ENCODE measurements at places on chromosomes 7 and 10.

GRCh38 chr7:147151661-147152060, 1035.1 kb downstream of the CNTNAP2 start:
- no peak for DNase-seq

- DNase-seq, result no peak
Measured at GRCh38 chr10:61481597-61481996, 28.4 kb upstream of the TMEM26 start.

GRCh38 chr10:120328647-120329046, 128.4 kb upstream of the PLPP4 start:
- DNase-seq, result no peak

- DNase-seq, result no peak
Measured at GRCh38 chr7:19439517-19439916, 269.3 kb downstream of the POLR1F start.

DNA sequence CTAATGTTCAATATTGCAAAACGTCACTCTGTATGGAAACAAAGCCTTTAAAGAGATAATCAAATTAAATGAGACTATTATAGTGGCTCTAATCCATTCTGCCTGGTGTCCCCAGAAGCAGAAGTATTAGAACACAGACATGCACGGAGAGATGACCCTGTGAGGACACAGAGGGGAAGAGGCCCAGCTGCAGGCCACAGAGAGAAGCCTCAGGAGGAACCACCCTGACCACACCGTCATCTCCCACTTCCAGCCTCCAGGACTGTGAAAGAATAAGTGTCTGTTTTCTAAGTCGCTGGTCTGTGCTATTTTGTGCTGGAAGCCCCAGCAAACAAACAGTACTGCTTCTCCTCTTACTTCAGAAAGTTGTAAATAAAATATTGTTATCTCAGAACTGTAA, 283.5 kb upstream of the ADARB2 start:
- no peak for DNase-seq

DNA sequence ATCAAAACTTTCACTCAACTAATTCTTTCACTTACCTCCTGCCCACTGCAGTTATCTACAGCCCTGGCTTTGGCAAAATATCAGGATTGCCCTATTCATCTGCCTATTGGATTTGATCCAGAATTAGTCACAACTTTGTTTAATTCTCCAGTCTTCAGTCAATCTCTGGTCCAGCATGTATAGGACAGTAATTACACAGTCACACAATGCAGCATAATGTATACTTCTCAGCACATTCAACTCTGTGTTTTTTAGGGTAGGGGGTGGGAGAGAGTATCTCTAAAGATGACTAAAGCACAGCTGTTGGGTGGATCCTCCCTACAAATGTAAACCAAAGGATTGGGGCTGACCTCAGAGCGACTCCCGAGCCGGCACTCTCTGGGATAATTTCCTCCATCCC, 17.7 kb upstream of the NRP1 start:
- no peak for DNase-seq
